Muscle of back (tissue), 13 donors: ENCODE measurements at places on chromosomes 4 and X.

- DNase-seq: no peak
Measured at GRCh38 chrX:4994855-4995254, 1233.8 kb downstream of the NLGN4X start.

GRCh38 chr4:31234494-31234893 lies 514.3 kb downstream of the PCDH7 start:
- no peak for DNase-seq

- no peak for DNase-seq
Measured at GRCh38 chr4:6582889-6583490, 8.0 kb downstream of the MAN2B2 start.

GRCh38 chrX:69025802-69026301 lies 139.4 kb downstream of the PJA1 start:
- no peak for DNase-seq

GRCh38 chrX:3407781-3408180 lies 61.3 kb upstream of the MXRA5 start:
- DNase-seq: no peak

DNA sequence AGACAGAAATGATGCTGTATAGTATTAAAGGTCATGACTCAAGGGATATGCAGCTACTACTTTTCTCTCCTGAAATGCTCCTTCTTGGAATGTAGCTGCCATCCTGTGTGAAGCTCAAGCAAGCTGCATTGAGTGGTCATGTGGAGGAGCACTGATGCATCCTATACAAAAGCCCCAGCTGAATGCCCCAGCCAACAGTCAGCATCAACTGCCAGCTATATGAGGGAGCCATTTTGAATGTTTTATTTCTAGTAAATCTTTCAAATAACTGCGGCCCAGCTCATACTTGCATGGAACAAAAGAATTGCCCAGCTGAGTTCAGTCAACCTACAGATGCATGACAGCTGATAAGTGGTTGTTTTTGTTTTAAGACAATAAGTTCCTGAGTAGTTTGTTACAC lies 165.0 kb upstream of the GEMIN8 start:
- no peak for DNase-seq

GRCh38 chr4:1416948-1417260 lies 10.7 kb upstream of the NKX1-1 start:
- DNase-seq: no peak

- no peak for DNase-seq
Measured at GRCh38 chr4:23775694-23776093, 114.2 kb downstream of the PPARGC1A start.

DNA sequence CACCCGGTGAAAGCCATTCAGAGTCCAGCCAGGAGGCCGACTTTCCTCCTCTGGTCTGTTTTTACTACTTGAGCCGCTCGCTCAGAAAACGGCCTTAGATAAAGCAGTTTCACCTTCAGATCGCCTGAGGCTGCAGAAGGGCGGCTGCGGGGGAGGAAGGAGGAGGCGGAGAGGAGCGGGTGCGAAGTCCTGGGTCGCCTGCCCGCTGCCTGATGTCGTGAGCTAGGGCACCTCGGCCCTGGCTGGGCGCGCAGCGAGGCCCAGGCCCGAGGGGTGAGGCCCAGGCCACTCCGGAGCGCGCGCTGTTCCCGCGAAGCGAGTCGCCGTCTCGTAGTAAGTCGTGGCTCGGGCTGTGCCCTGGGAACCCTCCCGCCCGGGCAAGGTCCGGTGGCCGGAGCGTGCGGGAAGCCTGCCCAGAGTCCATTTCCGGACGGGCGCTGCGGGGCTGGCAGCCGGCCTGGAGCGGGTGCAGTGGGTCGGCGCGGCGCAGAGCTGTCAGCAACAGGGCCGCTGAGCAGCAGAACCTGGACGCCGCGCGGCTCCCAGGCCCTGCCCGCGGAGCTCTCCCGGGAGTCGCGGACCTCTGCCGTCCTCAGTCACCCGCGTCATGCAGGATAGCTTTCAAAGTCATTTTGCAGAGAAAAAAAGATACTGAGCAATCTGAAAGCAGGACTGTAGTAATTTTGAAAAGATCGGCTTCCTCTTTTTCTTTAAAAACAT lies 18.6 kb downstream of the TRIM2 start:
- DNase-seq: peak; percentile 65

DNA sequence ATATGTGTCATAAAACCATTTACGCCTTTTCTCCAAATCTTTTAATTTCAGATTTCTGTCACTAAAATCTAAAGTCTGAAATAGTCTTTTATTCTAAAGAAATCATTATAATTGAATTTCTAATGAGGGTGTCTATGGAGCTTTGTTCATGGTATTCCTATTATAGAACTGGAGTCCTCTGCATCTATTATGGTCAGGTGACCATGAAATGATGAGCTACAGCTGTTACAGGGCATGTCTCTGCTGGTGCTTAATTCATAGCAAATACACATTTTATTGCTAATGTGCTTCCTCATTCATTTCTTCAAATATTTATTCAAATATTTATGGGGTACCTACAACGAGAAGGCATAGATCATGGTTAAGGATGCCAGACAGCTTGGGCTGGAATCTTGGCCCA lies 126.1 kb downstream of the NAA11 start:
- no peak for DNase-seq

GRCh38 chr4:6962211-6963041 lies 52.8 kb downstream of the TBC1D14 start:
- DNase-seq: no peak

DNA sequence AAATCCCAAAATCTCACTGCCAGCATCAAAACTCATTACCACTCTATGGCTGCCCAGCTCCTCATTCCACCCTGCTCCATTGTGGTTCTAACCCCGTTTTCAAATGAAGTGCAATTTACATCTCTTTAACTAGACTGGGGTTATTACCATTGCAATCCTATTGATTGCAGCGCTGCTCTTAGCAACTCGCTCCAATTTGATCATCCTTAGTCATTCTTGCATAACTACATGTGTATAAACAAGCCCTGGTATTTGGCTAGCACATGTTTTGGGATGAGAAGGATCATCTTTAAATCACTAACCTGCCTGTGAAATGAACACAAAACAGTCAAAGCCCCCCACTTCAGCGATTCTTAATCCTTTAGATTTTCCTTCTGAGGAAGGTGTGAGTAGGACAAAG lies 340.1 kb upstream of the PPARGC1A start:
- DNase-seq: no peak

DNA sequence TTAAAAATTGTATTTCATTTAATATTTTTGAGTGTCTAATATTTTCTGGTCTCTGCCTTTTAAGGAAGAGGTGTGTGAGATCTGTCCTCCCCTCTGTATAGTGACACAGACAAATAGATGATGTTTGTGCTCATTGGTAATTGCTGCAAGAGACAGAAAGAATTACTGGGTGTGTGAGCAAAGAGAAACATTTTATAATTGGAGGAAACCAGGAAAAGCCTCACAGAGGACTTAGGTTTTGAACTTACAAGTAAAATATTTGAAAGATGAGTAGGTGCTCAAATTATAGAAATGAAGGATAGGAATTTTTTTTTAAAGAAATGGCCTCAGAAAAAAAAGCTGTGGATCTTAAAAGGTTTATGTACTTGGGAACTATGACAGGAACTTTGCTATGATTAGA lies 149.8 kb downstream of the SPCS3 start:
- no peak for DNase-seq

- DNase-seq: peak; percentile 55
Measured at GRCh38 chr4:164731827-164732474, 22.0 kb upstream of the SMIM31 start.

- DNase-seq: no peak
Measured at GRCh38 chr4:105059337-105059736, 87.3 kb upstream of the TET2 start.

DNA sequence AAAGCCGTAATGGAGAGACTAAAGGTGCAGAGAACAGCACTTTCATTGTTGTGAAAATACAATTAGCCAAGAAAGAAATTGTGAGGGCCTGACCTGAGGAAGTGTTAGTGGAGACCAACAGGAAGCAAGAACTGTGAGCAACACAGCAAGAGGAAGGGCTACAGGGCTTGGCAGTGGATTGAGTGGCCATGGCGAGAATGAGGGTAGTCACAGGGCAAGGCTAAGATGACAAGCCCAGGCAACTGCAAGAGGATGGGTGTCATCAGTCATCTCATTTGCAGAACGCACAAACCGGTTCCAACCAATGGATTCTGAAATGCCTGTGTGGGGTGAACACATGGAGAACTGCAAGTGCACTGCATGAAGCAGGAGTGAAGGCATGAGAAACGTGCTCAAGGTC lies 3.6 kb downstream of the SLC10A6 start:
- DNase-seq: no peak

DNA sequence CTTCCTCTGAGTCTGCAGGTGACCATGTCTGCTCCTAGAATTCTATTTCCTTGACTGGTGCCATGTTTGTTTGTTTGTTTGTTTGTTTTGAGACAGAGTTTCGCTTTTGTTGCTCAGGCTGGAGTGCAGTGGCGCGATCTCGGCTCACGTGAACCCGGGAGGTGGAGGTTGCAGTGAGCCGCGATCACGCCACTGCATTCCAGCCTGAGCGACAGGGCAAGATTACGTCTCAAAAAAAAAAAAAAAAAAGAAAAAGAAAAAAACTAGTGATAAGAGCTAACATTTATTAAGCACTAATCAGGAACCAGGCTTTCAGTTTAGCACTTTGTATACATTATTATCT lies 7.2 kb downstream of the SAT1 start:
- DNase-seq: no peak
